Jurkat, Clone E6-1 (cell line): ENCODE measurements at places on chromosomes 12 and 14.
A peak's percentile ranks its signal among the peaks of the same experiment; 100 is the strongest.

DNA sequence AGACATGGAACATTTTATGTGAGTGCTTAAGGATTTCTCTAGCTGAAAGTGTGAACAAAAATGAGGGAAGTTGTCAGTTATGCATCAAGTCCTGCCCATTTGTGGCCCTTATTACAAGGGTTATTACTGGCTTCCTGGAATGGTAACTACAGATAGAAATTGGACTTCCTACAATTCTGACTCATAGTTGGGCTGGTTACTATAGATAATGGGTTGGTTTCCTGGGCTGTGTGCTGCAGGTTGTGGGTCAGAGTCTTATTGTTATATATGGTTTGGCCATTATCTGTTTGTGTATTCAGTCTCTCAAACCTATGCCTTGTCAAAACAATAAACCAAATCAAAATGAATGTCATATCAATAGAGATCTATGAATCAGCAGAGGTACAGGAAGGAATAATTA lies 313.7 kb downstream of the ADAMTS20 start:
- no peak for DNase-seq

GRCh38 chr12:77013091-77013490 lies 52.3 kb downstream of the E2F7 start:
- DNase-seq: no peak

GRCh38 chr14:29687071-29687765 lies 240.4 kb downstream of the PRKD1 start:
- DNase-seq: no peak

DNA sequence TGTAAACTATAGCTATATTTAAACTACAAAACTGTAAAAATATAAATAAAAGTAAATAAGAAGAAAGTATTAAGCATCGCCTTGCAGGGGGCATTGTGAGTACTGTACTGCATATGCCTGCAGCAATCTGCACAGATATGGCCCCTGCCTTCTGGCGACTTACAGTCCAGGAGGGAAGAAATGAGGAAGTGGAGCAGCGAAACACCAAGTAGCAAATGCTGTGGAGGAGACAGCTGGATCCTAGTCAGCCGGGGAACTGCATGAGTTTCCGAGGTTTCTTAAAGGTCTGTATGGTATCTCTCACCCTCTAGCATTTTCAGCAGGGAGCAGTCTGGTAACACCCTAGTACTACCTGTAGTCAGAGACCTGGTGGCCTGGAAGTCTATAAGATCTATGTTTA lies 256.9 kb downstream of the CACNA1C start:
- no peak for DNase-seq

DNA sequence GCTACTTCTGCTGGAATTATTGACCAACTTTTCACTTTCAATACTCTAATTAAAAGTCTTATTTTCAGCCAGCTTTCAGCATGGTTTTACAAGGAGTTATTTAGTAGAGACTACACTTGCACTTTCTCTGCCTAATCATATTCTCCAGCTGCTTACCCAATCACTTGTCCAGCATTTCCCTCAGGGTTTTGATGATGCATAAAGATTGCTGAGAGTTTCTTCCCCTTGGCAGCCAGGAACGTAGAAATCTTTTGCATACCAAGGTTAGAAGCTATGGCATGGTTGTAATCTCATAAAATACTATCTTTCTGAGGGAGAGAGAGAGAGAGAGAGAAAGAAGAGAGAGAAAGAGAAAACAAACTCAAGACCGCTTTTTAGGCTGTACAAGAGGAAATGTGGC lies 10.8 kb downstream of the OR4Q3 start:
- no peak for DNase-seq

GRCh38 chr12:75943730-75944096 lies 87.9 kb downstream of the PHLDA1 start:
- DNase-seq: no peak

DNA sequence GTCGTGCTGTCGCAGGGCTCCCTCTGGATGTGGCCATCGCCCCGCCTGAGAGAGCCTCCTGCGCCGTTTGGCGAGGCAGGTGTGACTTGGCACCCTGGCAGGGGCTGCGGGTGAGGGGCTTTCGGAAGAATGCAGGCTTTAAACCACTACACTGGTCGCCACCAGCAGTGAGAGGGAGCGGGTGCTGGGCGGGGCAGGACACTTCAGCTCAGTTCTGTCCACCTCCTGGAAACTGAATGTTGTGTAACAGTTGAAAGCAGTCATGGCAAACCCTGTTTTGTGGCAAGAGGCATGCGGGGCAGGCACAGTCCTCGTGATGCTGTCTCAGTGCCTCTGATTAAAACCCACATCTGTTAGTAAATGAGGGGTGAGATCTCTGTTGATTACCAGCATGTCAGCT lies 55.9 kb downstream of the AACS start:
- no peak for DNase-seq

DNA sequence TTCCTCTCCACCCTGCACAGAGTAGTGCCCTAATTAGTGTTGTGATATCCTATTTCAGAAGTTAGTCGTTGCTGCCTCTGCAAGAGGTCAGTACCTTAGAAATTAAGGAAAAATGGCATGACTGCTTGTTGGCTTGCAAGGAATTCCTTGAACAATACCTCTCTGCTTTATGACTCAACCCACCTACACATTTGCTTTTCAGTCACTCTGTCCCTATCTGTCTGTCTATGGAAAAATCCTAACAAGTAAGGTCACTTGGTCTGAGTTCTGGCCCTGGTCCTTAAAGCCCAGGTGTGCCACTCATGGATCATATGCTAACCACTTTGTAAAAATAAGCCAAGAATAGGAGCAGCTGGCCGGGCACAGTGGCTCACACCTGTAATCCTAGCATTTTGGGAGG lies 116.4 kb upstream of the ATF1 start:
- DNase-seq: no peak

GRCh38 chr14:75064205-75064567 lies 362 bp upstream of the ACYP1 start:
- no peak for DNase-seq

DNA sequence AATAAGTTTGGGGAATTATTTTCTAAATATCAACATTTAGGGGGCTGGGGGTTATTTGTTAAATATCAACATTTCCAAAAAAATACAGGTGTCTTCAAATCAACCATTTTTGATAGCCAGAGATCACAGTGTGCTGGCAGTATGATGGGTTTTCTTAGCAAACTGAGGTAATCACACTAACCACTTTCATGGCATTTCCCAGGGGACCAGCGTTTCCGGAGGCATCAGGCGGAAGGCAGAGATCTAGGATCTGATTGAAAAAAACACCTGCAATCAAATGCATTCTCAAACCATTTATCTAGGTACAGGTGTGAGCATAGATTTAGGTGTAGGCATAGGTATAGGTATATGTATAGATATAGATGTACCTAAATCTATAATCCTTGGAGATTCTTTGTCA lies 34.6 kb downstream of the GLRX5 start:
- no peak for DNase-seq

GRCh38 chr12:546920-547845 lies 87.4 kb downstream of the B4GALNT3 start:
- DNase-seq: no peak

- no peak for DNase-seq
Observed at GRCh38 chr14:104739026-104739425, 13.9 kb upstream of the SIVA1 start.

GRCh38 chr12:23887055-23887835 lies 62.2 kb downstream of the SOX5 start:
- DNase-seq: no peak

- DNase-seq: no peak
Observed at GRCh38 chr14:83007641-83008225, 1474.1 kb upstream of the SEL1L start.

DNA sequence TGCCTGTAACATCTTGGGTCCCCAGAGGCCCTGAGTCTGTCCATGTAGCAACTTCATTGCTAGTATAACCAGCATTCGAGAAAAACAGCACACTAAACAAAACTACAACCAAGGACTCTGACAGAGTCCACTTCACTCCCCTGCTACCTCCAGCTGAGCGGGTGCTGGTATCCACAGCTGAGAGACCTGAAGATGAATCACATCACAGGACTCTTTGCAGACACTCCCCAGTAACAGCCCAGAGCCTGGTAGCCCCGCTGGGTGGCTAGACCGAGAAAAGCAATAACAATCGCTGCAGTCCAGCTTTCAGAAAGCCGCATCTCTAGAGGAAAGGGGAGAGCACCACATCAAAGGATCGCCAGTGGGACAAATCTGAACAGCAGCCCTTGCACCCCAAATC lies 9.0 kb upstream of the IQSEC3 start:
- DNase-seq: no peak

DNA sequence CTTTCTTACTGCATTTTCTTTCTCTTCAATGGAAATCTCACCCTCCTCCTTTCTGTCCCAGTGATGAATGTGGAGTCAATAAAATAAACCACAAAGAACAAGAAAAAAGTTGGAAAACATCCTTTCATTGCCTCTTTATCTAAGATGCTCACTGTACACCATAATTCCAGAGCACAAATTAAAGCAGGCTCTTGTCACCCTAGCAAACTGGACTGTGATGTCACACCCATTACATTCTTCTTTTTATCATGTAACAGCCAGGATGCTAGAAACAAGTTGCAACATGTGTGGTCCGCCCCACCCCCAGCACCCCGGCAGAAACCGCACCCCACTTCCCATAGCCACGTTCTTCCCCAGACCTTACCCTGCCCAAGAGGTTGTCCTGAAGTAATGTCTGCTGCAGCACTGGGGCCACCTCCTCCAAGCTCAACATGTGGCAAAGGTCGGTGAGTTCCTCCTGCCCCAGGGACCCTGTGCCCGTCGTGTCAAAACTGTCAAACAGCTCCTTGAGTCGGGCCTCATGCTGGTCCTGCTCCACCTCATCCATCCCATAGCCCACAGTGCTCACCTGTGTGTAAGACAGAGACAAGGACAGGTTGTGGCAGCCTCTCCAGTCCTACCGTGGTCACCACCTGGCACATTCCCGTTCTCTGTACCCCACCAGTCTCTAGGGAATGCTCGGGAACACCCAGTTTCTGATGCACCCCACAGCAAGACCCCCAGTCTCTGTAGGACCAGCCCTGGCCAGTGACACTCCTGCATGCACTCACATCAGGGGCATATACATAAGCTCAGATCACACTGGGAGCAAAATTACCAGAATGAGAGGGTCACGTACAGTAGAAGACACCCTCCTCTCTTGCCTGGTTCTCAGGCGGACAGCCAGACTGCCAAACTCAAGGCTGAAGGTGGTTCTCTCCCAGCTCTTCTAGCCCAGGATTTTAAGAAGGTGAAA lies 9.2 kb downstream of the NIN start:
- peak; percentile 63 for DNase-seq

DNA sequence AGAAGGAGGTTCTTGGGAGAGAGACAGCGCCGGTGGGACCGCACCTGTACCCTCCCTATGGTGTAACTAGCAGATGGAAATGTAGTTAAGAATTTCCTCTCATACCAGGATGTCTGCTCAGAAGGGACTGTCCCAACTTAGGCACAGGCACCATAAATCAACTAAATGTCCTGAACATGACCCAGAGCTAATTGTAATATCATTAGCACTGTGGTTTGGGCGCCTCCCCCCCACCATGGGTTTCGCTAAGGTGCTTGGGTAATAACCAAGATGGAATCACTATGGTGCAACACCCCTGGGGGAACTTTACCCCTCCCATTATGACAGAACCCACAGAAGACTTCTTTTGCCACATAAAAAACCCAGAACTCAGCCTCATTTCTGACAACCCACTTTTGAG lies 15.9 kb downstream of the ZNF641 start:
- no peak for DNase-seq

- no peak for DNase-seq
Observed at GRCh38 chr12:7497661-7498060, 5.9 kb downstream of the CD163 start.

DNA sequence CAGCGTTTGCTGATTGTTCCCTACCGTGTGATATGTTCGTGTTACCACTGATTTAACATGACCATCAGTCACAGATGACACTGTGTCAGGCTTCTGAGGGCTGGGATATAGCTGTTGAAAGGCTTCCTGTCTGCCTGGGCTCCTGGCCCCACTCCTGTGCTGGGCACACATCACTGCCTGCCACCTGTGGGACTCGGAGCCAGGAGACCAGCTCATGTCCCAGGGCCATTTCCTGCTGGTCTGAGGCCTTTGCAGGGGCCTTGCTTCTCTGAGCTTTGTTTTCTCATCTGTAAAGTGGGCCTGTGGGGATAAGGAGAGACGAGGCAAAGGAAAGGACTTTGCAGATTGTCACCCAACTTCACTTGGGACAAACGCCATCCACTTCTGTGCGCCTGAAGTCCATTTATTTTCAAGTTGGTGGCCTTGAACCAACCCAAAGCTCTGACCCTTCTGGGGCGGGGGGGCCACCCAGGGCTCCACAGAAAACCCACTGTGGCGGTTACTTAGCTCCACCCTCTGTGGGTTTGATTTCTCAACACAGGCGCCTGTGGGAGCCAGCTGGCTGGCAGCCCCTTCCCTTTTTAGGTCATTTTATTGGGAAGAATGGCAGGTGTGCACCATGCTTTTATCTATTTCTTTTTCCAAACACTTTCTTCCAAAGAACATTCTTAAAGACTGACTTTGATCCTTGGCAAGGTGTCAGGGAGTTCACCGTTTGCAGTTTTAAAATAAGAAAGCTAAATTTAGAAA lies 54.1 kb downstream of the BEGAIN start:
- DNase-seq: peak; percentile 52

GRCh38 chr12:26281320-26281719 lies 85.9 kb downstream of the SSPN start:
- no peak for DNase-seq

DNA sequence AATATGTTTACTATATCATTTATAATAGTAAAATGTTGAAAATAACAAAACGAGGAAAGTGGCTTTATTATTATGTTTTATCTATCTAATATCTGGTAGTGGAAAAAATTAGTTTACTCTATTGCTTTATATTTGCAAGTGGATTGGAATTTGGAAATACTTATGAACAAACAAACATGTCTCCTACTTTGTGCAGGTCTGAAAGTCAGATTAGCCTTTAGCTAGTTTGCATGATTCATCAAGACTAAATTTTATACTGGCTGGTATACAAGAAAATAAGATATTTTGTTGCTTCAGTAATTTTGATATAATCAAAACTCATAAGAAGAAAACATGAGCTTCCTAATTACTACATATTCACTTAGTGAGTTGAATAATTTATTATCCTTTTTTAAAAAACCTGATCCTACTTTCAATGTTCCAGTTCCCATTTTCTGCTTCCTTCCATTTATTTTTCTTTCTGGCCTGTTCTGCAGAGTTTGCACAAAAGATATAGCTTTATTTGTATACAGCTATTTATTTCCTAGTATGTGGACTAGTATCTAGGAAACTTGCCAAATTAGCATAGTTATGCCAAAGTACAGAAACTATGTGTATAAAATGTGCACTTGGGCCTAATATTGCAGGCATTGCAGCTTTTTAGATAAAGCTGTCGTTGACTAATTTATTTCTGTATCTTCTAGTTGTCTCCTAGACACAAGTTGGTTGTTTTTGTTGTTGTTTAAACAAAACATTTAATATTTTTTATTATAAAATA lies 122.0 kb downstream of the AKAP6 start:
- no peak for DNase-seq

GRCh38 chr12:122036153-122036552 lies 14.5 kb downstream of the BCL7A start:
- no peak for DNase-seq
